HFFc6 (cell line): ENCODE measurements at places on chromosomes 2 and 18.
A peak's percentile ranks its signal among the peaks of the same experiment; 100 is the strongest.

- DNase-seq = no peak
These were observed 424.9 kb downstream of the PID1 start for GRCh38 chr2:228846161-228846560.

- DNase-seq = no peak
These were observed 94.9 kb downstream of the AGAP1 start for GRCh38 chr2:235588750-235589149.

- no peak for DNase-seq
These were observed 3.6 kb downstream of the EIF5B start for GRCh38 chr2:99340669-99341236.

- no peak for DNase-seq
These were observed 49.7 kb downstream of the RASGRP3 start for GRCh38 chr2:33526132-33526531.

DNA sequence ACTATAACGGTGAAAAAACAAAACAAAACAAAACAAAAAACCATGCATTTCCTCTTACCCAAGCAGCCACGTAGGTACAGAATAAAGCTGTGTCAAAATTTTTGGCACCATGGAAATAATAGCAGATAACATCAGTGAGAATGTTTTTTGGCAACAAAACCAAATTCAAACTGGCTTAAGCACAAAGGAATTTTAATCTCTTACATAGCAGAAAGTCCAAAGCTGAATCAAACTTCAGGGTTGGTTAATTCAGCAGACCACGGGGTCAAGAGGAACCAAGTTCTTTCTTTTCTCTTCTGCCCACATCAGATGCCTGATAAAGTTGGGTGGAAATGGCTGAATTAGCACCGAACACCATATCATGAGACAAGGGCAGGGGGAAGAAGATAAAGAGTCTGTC is 129.5 kb downstream of the PAX3 start:
- peak; percentile 68 for DNase-seq

DNA sequence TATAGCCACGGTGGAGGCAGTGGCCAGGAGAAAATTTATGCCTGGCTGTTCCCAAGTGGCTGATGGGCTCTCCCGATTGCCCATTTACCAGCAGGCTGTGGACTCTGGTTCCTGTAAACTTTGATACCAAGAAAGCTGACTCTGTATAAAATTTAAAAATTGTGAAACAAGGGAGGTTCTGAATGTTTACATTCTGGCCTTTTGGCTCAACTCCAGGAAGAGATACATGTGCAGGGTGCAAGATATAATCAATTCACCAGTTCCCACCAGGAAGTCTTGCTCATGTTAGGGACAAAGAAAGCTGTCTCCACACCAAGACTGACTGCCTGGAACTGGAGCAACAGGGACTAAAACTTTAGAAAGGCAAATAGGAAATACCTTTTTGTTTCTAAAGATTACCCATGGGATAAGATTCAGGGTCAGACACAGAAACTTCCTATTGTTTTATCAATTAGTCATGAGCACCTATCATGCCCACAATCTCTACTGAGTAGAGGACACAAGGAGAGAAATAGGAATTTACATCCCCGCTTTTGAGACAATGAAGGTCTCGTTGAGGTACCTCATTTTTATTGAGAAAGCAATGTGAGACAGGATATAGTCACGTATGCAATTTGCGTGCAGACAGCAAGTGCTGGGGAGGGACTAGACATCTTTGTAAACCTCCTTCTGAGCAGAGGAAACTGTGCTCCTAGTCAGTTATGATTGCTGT is 123.5 kb downstream of the LIPG start:
- DNase-seq = no peak

- no peak for DNase-seq
These were observed 268.3 kb downstream of the PLCL1 start for GRCh38 chr2:198072655-198073054.

DNA sequence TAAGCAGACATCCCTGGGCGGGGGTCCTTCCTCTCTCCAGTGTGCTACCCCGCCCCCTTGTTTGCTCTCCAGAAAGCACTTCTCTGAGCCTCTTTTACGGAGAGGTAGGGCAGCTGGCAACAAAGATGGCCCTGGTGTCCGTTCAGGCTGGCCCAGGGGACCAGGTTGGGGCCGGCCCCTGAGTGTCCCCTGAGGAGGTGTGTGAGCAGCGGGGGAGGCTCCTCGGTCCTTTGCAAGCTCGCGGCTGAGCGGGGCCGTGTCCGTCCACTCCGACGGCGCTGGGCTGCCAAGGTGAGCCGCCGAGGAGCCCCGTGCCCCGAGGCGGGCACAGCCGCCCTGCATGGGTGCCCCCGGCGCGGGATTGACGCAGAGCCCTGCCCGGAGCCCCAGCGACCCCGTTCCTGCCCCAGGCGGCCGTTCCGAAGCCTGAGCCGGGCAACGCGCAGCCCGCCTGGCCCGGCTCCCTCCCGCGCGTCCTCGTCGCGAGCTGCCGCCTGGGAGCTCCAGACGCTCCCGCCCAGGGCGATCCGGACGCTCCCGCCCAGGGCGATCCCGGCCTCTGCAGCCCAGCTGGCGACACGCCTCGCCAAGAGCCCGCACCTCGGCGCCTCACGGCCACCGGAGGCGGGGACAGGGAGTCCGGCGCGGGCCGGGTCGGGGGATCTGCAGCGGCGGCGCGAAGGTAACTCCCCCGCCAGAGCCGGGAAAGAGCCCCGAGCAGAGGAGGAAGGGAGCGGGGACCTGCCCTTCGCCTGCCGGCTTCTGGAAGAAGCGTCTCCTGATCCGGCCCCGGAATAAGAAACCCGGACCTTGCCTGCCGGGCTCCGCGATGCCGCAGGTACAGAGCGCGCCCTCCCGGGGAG is at the start of gene PROKR1:
Gene PROKR1 (plus strand): TSS at position 569 of the 863 bp plus-strand sequence. CDS start 2,243 bp downstream, outside the sequence.
- DNase-seq = no peak
